Stimulated activated CD8-positive, alpha-beta memory T cell treated with anti-CD3 and anti-CD28 coated beads, Interleukin-7, amount 100 ng/mL, for 24 hours (primary cell): ENCODE measurements at places on chromosomes 12 and 14.
A peak's percentile ranks its signal among the peaks of the same experiment; 100 is the strongest.

DNA sequence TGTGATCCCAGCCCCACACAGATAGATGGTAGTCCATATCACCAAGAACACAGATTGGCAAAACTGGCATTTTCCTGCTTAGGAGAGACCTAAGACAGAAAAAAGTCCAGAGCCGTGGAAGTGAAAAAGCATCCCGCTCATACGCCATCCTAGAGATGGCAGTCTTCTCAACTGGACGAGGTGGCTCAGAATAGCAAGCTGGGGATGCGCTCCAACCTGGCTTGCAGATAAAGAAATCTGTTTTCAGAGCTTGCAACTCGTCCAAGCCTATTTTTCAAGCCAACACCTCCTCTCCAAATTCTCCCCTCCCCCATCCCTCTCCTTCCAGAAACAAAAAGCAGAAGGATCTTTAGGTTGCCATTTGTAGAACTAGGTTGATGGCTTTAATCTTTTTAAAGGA, 74.3 kb upstream of the OTX2 start:
- DNase-seq = no peak

- peak; percentile 58 for DNase-seq
Measured at GRCh38 chr14:102776761-102777710, at the start of gene TRAF3. TSS of gene TRAF3 (plus strand) at chr14:102777449. CDS start at chr14:102870202, 92,753 bp downstream.

DNA sequence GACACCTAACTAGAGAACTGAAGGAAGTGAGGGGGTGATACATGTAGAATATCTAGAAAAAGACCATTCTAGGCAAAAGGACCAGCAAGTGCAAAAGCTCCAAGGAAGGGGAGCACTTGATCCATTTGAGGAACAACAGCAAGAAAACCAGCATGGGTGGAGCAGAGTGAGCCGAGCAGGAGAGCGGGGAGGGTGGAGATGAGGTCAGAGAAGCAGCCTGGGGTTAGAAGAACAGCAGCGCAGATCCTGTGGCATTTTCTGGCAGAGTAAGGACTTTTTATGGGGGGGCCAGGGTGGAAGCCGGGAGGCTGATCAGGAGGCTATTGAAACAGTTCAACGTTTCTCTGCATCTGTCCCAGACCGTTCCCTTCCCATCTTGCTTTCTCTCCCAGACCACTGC, 24.5 kb upstream of the TMCC3 start:
- no peak for DNase-seq

DNA sequence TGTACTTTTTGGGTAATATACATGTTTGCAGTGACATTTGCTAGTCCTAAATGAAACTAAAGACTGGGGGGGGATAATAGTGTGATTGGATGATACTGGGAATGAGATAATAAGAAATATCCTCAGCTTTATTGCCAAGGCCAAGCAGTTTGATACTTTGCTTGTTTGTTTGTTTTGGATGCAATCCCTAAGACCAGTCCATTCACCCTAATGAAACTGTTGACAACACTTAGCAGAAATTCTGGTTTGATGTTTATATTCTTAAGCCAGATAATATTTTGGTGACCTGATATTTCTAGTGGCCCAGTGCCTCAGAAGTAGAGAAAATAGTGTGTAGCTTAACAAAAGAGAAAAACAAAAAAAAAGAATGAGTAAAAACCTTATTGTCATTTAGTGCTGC, 1.8 kb downstream of the PHC1 start:
- DNase-seq = no peak

GRCh38 chr12:91980389-91980821, 165.2 kb downstream of the BTG1 start:
- DNase-seq = no peak

DNA sequence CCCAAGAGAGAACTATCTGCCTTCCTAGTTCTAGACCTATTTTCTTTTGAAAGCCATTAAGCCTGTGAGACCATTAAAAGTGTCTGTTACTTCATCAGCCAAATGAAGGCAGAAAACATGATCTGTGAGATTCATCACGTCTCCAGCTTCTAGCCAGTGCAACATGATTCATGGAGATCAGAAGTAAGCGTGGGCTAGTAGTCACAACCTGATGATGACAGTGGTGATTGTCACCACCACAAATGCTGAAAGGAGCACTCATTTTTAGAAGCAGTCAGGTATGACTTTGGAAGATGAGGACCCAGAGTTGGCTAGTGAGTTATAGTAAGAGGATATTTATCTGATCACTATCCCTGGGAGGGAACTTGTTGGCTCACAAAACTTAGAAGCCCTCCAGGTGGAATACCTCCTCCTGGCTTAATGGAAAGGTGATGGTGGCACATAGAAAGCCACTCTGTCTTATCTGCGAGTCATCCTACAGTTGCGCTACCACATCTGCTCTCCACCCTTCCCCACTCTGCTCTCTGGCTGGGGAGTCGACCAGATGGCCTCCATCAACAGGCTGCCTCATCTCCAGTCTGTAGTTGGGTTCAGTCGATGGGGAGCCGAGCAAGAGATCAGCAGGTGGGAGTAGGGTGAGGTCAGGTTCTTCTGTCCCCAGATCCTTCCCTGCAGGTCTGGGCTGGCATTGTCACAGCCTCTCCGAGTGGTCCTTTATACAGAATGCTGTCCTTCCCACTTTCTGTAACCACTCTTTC, 317.6 kb upstream of the FKBP4 start:
- no peak for DNase-seq

DNA sequence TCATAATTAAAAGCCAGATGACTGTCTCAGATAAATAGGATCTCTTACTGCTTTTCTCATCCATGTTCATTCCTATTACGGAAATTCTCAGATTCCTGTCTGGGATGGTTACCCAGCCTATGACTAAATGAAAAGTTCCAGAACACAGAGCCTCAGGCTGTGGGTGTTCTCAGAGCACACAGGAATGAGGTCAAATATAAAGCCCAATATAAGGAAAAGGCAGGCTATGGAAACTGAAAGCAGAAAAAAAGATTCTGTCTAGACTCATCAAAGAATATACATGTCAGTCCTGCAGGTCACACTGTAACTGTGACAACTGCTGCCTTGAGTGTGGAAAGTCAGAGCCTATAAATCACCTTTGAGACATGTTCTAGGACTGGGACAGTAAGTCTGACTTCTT, 64.3 kb downstream of the DCAF5 start:
- DNase-seq = no peak

DNA sequence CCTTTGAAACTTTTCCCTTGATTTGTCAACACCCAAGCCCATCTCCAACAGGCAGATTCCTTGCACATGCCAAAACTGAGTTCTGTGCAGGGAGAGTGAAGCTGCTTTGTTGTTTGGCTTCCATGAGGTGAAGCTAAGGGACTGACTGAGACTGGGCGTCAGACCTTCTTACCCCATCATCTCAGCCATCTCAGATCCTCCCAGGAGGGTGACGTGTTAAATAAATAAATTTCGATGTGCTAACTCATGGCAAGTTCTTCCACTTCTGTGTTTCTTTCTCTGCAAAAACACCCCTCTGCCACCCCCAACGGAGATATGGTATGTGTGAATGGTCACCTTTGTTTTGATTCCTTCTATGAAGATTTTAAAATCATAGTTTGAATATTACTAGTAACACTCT, 17.8 kb downstream of the UTP20 start:
- no peak for DNase-seq

GRCh38 chr14:100549834-100550625, 37.2 kb downstream of the BEGAIN start:
- DNase-seq = no peak

DNA sequence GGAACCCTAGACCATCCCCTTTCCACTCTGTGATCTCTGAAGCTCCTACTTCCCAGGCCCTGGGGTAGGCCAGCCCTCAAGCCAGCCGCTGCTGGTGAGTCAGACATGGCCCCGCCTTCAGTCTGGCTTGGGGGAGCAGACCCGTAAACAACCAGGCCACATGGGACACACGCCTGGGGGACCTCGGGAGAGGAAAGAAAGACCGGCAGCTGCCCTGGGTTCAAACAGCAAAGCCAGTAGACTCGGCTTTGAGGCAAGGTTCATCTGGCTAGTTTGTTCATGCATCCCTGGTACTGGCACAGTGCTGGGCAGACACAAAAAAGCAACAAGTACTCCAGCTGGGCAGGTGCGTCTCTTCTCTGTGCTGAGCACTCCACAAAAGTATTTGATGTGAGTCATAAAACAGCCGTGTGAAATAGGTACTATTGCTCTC, 101.9 kb downstream of the SETD3 start:
- no peak for DNase-seq

- DNase-seq = no peak
Measured at GRCh38 chr14:81802341-81802740, 268.7 kb upstream of the SEL1L start.

DNA sequence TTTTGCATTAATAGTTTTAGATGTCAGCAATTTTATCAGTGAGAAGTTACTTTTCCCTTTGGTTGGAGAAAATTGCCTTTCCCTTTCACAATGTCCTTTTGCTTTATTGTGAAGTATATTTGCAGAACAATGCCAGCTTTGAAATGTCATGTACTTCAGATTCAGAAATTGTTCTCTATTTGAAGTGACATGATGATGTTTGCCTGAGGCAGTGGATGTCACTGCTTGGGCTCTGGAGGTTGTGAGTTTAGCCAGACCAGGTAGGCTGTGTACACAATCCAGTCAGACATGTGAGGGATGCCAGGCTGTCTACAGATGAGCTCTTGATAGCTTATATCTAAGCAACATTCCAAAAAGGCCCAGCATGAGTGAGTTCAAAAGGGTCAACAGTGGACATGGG, 451.9 kb upstream of the FBXO33 start:
- no peak for DNase-seq

- DNase-seq = no peak
Measured at GRCh38 chr14:93702946-93703345, 85.3 kb downstream of the PRIMA1 start.
